HS-5 (cell line): ENCODE measurements at places on chromosomes 2 and 18.

- no peak for DNase-seq
Measured at GRCh38 chr18:70172225-70172624, 33.3 kb downstream of the RTTN start.

DNA sequence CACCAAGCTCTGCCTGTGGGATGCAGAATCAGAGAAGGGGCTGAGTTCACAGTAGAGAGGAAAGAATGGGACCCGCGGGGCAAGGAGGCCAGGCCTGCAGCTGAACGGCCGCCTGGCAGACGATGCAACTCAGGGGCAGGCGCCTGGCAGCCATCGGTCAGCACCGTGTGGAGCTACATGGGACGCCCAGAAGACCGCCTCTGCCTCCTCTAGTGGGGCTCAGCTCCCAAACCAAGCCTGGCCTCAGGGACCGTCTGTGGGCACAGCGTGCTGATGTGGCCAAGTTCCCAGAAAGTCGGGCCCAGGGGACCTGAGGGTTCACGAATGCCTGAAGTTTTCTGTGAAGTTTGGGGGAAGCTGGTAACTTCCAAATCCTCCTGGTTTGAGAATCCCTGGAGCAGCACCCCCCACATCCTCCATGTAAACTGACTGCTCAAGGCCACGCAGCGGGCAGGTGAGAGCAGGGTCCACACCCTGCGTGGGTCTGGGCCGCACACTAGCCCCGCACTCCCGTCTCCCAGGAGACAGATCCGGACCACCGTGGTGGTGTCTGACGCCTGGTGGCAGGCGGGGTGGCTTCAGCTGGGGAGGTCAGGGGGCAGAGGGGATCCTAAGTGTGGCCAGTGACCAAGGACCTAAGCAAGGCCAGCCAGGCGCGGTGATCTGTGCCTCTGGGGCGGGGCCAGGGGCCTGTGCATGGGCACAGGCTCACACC lies 14.6 kb downstream of the SNORC start:
- no peak for DNase-seq

DNA sequence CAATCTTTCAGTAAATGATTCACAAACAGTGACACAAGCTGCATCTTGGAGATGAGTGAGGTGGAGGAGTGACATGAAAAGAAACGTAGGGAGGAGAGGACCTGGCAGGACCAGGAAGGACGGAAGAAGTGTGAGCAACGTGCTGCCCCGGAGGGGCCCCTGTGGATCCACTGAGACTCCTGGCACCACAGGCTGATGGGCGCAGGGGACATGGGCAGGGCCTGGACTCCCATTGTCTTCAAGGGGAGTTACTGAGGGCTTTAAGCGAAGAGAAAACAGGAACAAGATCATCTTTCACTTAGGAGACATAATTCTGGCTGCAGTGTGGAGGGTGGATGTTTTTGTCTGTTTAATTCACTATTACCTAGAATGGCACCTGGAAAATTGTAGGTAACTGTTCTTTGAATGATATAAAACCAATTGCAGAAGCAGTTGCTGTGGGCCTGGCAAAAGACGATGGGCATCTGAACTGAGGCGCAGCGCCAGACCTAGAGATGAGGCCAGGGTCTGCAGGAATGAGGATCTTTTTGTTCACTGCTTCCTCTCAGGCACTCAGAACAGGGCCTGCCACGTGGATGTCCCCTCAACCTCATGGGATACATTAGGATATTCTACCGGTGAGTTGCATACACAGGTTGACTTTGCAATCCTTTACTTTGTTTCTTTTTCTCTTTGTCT lies 156.4 kb downstream of the TMEM18 start:
- DNase-seq: no peak

- no peak for DNase-seq
Measured at GRCh38 chr2:44010266-44010665, 14.5 kb upstream of the LRPPRC start.

GRCh38 chr2:3451169-3451568 lies 68.2 kb downstream of the ADI1 start:
- DNase-seq: no peak

GRCh38 chr2:238290715-238291549 lies 2.5 kb upstream of the PER2 start:
- DNase-seq: no peak

DNA sequence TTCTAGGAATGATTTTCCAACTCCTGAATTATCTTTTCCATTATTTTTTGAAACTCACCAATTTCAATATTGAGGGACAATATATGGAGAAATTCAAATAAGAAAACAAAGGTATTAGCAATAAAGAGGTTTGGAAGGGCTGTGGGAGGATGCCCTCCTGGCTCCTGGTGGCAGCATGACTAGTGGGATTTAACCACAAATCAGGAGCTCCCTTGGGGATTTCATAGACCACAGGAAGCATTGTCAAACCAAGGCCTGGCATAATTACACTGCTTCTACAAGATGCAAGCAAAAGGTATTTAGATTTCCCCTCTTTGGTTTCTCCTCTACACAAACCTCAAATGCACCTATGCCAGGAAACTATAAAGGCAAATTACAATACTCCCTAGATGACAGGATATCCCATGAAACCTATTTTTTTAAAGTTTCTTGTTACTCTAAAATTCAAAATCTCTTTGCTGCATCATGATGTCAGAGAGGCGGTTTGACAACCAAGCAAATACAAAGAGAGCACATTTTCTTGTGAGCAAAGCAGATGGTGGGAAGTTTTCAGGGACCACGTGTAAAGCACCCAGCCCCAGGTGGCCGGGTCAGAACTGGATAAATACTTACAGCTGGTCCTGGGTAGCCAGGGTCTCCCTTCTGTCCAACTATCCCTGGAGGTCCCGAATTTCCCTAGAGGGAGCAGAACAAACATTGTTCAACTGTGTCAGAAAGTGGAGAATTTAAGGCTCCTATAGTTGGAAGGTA lies 67.9 kb downstream of the COL6A3 start:
- DNase-seq: peak; percentile 6

DNA sequence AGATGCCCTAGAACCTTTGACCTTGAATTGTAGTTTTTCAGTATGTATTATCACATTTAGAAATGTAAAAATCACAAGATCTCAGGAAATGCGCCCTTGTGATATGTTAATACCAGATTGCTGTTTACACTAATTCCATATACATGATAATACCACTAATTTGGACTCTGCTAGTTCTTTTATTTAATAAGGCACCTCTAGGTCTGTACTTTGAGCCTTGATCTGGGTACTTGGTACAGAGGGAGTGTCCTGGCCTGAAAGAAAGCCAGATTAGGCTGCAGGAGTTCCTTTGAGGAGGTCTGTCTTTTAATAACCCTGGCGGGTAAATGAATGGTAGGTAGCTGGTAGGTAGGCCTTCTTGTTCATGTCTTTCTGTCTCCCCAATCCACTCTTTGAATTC lies 26.3 kb downstream of the PLEKHA3 start:
- DNase-seq: no peak

GRCh38 chr2:29073933-29074332 lies 390 bp downstream of the PCARE start:
- no peak for DNase-seq

DNA sequence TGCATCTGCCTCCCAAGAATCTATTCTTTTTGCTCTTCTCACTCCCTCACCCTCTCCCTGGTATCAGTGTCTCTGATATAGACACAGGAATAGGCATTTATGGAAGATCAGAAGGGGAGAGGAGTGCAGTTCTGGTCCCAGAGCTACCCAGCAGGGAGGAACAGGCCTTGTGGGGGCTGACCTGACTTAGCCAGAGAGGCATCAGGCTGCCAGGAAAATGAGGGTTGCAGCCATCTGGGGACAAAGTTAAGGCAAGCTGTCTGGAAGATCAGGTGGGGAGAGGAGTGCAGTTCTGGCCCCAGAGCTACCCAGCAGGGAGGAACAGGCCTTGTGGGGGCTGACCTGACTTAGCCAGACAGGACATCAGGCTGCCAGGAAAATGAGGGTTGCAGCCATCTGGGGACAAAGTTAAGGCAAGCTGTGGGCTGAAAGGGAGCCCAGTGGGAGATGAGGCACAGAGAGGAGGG lies 69.9 kb upstream of the HK2 start:
- DNase-seq: no peak

DNA sequence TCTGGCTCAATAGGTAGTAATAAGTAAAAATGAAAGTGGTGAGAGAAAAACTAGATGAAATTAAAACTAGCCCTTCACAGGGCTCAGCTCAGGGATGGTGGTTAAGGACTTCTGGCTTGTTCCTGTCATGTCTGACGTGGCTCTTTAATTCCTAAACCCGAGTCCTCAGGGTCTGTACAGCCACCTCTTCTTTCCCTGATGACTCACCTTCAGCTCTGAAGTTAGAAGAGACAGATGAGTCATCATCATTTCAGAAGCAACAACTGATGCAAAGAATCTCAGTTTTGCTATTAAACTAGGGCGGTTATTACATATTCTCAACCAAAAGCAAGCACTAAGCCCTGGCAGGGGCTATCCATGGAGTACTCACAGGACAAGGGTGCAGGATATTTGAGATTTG lies 24.0 kb upstream of the ITGB6 start:
- DNase-seq: peak; percentile 82

DNA sequence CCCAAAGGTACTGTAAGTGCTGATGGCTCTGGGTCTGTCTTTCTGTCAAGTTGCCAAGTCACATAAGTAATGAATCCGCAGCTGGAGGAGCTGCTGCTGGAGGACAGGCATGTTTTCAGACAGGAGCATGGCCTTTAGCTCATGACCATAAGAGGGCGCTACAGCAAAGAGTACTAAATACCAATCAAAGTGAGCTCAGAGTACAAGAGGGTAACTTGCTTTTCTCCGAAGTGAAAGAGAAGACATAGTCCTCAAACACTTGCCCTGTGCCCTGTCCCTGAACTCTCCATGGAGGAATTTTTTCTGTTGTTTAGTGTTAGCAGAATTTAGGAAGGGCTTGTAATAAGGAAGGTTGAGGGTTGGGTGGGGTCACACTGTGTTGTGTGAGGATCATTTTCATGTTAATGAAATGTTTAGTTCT lies 58.0 kb upstream of the EML6 start:
- no peak for DNase-seq

DNA sequence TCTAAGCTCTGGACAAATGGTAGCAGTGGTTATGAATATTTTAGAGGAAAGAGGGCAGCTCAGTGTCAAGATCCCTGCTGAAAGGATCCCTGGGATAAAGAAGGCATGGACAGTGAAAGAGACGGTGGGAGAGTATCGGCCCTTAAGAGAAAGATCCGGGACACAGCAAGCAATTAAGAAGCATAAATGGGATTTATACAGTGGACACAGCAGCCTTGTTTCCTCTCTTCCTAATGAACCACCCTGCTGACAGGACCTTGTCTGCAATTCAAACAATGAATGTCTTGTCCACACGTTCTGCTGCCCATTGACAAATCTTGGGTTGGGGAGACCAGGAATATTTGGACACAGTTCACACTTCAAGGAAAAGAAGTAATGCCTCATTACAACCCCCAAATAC lies 16.5 kb downstream of the CPLX4 start:
- DNase-seq: no peak

- no peak for DNase-seq
Measured at GRCh38 chr18:39675906-39676305, 2110.3 kb upstream of the CELF4 start.

- no peak for DNase-seq
Measured at GRCh38 chr2:102131564-102131963, 11.0 kb upstream of the IL1R1 start.

DNA sequence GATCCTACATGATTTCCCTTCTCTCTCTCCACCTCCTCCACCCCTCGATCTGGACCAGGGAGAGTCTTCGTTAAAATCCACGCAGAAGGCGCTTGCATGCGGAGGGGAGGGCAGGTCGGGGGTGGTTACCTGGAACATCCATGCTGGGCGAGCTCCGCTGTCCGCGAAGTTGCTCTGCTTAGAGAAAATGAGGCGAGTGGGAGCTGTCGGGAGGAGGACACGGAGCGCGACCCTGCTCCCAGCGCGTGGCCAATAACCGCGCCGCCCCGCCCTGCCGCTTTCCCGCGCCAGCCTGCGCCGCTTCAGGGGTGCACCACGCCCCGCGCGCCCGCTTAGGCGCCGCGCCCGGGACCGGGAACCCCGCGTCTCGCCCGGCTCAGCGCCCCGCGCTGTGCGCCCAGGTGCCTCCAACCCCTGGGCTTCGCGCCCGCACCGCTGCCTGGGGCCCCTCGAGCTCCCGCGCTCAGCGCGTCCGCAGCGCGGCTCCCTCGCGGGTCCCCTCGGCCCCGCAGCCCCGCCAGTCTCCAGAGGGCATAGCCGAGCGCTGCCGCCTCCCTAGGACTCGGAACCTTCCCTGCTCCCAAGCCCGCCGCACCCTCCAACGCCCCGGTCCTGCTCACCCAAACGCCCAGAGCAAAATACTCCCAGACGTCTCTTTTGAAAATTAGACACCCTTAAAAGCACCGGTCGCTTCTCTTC lies 636 bp downstream of the CBLN2 start:
- no peak for DNase-seq

DNA sequence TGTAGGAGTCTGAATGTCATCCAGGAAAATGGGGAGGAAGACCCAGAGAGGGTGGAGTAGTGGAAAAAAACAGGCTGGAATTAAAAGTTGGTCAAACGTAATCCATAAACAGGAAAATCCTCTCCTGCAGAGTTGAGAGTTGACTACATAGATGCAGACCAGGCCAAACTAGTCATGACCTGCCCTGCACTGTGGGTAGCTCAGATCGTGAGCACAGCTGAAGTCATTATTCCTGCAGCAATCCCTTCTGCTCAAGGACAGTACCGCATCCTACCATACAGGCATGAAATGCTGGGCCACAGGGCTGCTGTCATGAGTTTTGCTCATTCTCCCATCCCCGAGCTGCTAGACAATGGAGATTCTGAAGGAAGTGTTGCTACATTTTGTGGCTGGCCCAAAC lies 352.2 kb downstream of the EN1 start:
- DNase-seq: no peak

DNA sequence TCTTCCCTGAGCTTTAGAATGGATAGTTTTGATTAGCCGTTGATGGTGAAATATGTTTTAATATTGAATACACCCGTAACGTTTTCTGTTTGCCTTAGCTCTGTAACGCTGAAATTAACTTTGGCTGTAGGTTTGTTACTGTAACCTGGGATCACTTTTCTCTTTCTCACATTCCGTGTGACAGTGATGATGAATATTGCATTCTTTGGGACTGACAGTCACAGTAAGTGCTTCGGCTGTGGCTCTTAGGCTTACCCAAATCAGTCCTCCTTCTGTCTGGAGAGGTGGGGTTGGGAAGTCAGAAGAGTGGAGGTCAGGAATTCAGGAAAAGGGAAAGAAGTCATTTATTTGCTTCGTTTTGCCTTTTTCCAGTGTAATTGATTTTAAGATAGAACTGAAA lies 18.0 kb downstream of the RMC1 start:
- DNase-seq: no peak
